Stimulated activated CD4-positive, alpha-beta T cell treated with anti-CD3 and anti-CD28 coated beads, Interleukin-15, amount 100 ng/mL, for 1 hour (primary cell): ENCODE measurements at places on chromosomes 11 and 22.

GRCh38 chr11:64438986-64439771 lies 80.2 kb downstream of the RPS6KA4 start:
- DNase-seq, result no peak

- DNase-seq, result no peak
Observed at GRCh38 chr22:22348127-22348814, 103.7 kb downstream of the VPREB1 start.

DNA sequence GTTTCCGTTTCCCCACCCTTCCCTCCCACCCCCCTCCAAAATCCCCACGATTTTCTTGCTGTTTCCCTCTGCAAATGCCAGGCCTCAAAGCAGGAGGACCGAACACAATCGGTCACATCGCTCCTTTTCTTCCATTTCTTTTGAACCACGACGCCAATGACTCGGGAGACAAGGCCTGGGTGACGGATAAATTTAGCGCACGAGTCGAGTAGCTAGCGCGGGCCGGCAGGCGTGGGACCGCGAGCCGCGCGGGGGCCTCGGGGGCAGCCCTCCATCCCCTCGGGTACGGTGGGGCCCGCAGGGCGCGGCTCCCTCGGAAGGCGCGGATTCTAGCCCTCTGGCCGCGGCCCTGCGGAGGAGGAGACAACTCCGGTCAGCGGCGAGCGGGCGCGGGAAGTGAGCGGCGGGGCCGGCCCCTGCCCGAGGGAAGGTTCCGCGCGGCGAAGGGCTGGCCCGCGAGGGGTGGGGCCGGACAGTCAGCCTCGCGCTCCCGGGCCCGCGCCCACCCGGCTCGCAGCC lies 414 bp downstream of the JOSD1 start:
- DNase-seq, result no peak

- DNase-seq, result no peak
Observed at GRCh38 chr11:82898241-82898640, 2.0 kb downstream of the PRCP start.

GRCh38 chr11:45809456-45810395 lies 4.8 kb downstream of the SLC35C1 start:
- no peak for DNase-seq

GRCh38 chr11:62656796-62657429 lies 3.8 kb upstream of the INTS5 start:
- no peak for DNase-seq

- DNase-seq, result no peak
Observed at GRCh38 chr22:23789121-23789520, 2.4 kb downstream of the SMARCB1 start.

- no peak for DNase-seq
Observed at GRCh38 chr22:37604875-37605274, 3.8 kb upstream of the GGA1 start.

DNA sequence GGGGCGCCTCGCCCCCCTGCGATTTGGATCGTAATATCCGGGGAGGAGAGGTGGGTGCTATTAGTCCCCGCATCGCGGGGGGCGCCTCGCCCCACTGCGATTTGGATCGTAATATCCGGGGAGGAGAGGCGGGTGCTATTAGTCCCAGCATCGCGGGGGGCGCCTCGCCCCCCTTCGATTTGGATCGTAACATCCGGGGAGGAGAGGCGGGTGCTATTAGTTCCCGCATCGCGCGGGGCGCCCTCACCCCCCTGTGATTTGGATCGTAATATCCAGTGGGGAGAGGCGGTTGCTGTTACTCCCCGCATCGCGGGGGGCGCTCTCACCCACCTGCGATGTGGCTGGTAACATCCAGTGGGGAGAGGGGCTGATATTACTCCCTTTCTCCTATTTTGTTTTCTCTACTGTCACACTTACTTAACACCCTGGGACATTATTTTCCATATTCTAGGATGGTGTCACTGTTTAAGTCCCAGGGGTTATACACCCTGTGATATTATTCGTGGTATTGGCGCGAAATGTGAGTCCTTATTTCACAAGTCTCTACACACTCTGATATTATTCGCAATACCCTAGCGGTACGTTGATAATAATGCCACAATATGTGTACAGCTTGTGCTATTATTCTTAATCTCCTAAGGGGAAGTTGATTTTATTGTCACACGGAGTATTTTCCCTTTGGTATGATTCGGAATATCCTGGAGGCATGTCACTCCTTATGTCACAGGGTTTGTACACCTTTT lies 57.8 kb upstream of the ALDH3B2 start:
- DNase-seq, result peak; percentile 7

GRCh38 chr11:16982809-16983208 lies 31.4 kb downstream of the PLEKHA7 start:
- DNase-seq, result no peak

DNA sequence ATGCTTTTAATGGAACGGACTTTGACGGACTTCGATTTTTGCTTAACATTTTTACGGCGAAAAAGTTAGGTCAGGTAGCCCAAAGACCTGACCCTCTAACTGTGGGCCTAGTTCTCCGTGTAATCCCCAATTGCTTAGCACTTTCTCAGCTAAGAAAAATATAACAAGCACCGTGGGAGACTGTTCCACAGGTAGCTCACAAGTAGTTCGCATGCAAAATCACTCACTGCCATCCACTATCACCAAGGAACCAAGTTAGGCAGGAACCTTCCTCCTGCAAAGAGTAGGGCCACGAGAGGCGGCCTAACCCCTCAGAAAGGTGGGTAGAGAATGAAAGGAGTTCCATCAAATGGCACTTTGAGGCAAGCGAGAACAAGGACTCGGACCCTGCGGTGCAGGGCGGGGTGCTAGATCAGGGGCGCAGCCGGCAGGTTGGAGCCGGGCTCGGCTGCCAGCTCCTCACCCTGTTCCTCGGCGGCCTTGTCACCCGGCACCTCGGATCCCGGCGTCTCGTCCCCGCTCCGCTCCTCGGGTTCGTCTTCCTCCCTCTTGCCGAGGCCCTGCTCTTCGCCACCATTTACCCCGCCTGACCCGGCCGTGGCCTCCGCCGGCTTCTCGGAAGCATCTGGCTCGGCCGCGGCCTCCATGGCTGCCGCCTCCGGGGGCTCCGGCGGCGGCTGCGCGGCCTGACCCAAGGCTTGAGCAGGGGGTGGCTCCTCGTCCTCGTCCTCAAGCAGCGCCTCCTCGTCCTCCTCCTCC lies 922 bp downstream of the HNRNPUL2 start:
- DNase-seq, result no peak

DNA sequence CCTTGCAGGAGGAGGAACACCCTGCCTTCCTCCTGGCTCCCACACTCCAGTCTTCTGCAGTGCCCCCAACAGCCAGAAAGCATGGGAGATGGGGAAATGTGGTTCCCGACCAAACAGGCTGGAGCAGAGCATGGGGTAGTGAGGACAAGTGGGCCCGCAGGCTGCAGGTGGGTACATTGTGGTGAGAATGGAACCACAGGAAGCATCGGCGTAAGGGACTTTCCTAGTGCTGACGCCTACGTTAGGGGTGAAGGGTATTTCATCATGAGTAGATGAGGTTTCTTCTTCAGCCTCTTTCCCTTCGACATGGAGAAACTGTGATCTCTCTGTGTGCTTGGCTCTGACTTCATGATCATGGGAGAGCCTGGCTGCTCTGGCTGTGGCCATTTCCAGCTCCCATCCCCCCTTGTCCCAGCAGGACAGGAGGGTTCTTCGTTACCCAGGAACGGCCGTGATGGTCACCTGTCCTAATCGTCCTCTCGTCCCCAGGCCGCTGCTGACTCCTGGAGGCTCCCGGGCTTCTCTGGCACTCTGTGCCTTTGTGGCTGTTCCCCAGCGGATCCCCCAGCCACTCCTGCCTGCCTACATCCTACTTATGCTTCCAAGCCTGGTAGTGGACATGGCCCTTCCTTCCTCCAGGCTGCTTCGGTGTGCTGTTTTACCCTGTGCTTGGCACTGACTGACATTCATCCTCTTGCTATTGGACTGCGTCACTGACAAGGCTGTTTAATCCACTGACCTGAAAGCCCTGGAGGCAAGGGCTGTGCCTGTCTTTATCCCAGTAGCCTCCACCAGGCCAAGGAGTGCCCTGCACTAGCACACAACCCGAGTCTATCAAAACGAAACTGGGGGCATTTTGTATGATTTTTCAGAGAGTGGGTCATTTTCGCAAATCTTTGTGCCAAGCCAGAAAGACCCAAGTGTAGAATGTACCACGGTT lies 65.2 kb upstream of the CECR2 start:
- DNase-seq, result peak; percentile 14
